Stimulated activated CD8-positive, alpha-beta memory T cell treated with anti-CD3 and anti-CD28 coated beads, Interleukin-15, amount 100 ng/mL, for 1 hour (primary cell): ENCODE measurements at places on chromosomes 16 and 17.

GRCh38 chr16:52727441-52727840 lies 180.5 kb upstream of the TOX3 start:
- no peak for DNase-seq

GRCh38 chr17:47287639-47288038 lies 34.0 kb downstream of the ITGB3 start:
- DNase-seq, result no peak

- no peak for DNase-seq
Observed at GRCh38 chr16:11183035-11183812, 72.8 kb downstream of the SOCS1 start.

DNA sequence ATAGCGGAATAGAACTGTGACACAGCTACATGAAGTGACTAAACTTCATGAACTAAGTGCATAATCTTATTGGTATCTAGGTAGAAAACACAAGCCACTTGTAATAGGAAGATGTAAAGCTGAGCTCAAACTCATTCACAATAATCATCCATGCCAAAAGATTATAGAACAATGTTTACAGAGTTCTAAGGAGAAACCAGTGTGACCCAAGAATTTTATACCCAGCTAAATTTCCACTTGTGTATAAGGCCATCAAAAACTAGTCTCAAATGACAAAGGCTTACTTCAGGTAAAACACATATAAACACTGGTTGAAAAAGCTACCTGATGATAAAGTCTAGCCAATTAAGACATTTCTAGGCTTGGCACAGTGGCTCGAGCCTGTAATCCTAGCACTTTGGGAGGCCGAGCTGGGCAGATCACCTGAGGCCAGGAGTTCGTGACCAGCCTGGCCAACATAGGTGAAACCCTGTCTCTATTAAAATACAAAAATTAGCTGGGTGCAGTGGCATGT lies 16.9 kb upstream of the CPD start:
- DNase-seq, result no peak

DNA sequence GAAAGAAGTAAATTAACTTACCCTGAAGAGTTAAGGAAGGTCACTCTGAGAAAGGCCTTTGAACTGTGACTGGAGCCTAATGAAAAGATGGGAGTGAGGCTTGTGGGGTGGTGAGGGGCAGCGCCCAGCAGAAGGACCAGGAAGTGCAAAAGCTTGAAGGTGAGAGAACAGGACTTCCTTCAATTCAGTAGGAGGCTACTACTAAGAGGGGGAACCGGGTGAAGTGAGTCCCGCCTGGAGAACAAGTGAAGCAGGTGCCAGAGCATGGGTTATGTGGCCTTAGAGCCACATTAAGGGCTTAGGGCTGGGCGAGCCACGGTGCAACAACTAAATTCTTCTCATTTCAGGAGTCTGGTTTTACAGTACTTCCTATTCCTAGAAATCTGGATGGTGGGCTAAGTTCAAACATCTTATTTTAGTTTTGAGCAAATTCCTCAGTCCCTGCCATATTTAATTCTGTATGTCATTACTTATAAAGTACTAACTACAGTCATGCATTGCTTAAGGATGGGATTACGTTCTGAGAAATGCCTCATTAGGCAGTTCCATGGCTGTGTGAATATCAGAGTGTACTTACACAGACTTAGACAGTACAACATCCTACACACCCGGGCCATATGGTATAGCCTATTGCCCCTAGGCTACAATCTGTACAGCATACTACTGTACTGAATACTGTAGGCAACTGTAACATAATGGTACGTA lies 5.1 kb downstream of the CFAP20 start:
- no peak for DNase-seq

DNA sequence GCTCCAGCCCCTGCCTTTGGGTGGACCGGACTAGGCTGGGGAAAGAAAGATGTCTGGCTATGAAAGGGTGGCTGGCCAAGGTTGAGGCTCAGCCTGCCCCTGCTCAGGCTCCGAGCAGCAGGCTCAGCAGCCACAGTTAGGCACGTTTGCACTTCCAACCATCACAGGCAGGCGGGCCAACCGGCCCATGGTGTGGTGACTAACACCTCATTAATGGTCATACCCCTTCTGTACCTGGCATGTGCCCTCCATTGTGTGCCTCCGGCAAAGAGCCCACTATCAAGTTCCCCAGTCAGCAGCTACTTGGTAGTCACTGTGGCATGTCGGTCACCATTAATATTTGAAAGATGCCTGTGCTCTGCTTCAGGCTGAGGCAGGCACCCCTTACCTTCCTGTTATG lies 6.7 kb downstream of the TBC1D24 start:
- no peak for DNase-seq

DNA sequence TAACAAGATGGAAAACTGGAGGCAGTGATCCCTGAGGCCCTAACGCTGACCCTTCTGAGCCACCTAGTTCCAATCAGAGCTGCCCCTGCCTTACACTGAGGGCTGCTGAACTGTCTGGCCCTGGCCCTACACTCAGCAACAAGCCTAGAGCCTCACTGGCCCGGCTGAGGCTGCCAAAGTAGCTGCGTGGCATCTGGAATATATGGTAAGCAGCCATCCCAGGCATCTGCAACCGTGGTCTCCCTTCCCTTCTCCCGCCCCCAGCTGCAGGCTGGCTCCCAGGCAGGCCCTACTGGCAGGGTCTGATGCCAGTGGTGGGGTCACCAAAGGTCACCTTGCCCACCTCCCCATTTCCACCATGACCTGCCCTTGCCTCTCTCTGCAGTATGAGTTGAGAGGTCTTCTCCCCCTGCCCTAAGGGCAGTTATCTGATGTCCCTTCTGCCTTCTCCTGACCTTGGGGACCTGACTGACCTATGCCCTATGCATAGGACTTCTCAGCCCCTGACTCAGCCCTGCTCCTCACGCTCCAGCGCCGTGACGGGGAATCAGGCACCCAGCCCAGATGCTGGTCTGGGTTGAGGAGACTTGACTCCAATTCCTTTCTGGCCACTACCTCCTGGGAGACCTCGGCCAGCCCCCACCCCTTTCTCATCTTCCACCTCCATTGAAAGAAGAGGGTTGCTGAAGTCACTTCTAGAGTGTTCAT lies 45.3 kb downstream of the CPNE2 start:
- no peak for DNase-seq

DNA sequence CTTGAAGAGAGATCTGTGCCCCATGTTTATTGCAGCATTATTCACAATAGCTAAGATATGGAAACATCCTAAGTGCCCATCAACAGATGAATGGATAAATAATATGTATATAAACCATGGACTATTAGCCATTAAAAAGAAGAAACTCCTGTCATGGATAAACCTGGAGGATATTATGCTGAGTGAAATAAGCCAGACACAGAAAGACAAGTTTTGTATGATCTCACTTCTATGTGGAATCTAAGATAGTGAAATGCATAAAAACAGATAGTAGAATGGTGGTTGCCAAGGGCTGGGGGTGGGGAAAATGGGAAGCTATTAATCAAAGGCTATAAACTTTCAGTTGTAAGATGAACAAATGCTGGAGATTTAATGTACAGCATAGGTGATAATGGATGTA lies 19.9 kb upstream of the HEATR6 start:
- DNase-seq, result no peak

GRCh38 chr16:77732241-77732946 lies 10.1 kb downstream of the NUDT7 start:
- DNase-seq, result no peak

GRCh38 chr17:15945527-15946191 lies 729 bp downstream of the ADORA2B start:
- DNase-seq, result no peak

- DNase-seq, result no peak
Observed at GRCh38 chr16:78957317-78958100, 643.0 kb downstream of the MAF start.

GRCh38 chr16:16096121-16096857 lies 127.0 kb downstream of the ABCC6 start:
- no peak for DNase-seq

DNA sequence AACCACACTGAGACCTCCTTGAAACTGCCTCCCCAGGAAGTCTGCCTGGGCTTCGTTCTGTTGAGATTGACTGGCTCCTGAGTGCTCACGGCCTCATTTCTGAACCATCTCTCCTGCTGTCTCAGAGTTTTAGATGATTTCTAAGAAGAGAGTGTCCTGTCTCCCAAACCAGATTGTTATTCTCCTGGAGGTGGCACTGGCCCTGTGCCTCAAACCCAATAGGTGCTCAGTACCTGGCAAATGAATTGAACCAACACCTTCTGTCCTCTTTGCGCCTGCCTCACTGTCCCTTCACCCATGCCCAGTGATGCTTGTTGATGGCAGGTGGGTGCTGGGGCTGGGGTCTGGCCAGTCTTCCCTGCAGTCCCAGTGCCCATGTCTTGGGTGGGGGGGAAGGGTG lies 36.3 kb upstream of the C1QL1 start:
- DNase-seq, result no peak

GRCh38 chr17:62627904-62628633 lies 599 bp downstream of the MRC2 start:
- DNase-seq, result no peak

DNA sequence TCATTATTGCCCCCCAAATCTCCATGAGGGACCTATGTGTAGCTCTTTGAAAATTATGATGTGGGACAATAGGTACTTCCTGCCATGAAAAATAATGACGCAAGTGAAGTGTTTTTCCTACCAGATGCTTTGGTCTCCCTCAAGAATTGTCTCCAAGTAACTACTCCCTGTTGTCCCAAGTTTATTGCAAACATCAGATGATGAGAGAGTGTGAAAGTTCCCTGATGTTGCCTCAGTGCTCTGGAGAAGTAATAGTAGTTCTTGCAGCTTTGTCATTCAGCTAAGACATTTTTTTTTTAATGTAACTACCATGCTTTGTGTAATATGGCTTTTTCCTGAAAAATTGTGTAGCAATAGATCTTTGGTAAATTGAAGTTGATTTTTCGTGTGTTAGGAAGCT lies 20.1 kb downstream of the LPCAT2 start:
- no peak for DNase-seq

GRCh38 chr17:28324781-28325180 lies 5.8 kb downstream of the TMEM97 start:
- no peak for DNase-seq

- no peak for DNase-seq
Observed at GRCh38 chr16:52078716-52079655, 468.0 kb downstream of the TOX3 start.

- DNase-seq, result no peak
Observed at GRCh38 chr16:74903901-74904678, 80.8 kb downstream of the WDR59 start.

- DNase-seq, result peak; percentile 26
Observed at GRCh38 chr17:39225959-39226683, 376 bp upstream of the STAC2 start.

DNA sequence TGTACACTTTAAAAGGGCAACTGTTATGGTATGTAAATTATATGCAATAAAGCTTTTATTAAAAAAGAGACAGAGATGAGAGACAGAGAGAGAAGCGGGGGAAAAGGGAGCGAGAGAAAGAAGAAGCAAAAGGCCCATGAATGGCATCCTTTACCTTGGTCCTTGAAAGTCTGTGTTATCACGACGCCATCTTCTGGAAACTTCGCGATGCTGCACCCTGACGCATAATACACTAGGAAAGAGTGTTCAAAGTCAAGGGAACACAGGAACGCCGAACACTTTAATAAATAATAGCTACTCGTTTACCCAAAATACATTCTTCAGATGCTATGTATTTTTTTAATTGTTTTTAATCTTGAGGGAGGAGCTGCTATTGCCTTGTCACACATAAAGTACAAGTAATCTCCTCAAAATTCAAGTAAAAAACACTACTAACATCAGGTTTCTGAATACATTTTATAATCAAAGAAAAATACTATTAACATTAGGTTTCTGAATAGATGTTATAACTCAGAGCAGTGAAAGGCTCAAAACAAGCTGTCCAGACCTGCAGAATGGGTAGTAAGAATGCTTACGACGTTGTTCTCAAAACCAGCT lies 23.0 kb upstream of the SLC38A8 start:
- DNase-seq, result no peak

DNA sequence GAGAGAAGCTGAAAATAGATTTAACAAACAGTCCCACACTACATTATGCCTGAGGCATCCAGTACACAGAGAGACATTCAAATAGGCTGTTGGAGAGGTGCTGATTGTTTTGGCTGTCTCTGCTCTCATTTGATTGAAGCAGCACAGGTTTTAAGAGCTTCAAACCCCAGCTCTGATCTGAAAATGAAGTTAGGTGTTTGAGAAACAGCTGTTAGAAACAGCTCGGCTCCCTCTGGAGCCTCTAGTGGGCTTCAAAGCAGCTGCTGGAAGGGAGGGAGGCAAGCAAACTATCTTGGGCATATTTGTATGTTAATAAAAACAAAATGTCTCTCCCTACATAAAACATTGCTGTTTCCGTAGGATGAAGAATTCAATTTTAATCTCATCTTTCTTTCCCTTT lies 607.3 kb upstream of the GOT2 start:
- no peak for DNase-seq

GRCh38 chr17:37089956-37090355 lies 141.2 kb downstream of the AATF start:
- DNase-seq, result peak; percentile 16

DNA sequence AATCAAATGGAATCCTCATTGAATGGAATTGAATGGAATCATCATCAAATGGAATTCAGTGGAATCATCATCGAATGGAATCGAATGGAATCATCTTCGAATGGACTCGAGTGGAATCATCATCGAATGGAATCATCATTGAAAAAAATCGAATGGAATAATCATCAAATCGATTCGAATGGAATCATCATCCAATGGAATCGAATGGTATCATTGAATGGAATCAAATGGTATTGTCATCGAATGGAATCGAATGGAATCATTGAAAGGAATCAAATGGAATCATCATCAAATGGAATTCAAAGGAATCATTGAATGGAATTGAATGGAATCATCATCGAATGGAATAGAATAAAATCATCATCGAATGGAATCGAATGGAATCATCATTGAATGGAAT lies 619.3 kb downstream of the TP53TG3F start:
- DNase-seq, result no peak

DNA sequence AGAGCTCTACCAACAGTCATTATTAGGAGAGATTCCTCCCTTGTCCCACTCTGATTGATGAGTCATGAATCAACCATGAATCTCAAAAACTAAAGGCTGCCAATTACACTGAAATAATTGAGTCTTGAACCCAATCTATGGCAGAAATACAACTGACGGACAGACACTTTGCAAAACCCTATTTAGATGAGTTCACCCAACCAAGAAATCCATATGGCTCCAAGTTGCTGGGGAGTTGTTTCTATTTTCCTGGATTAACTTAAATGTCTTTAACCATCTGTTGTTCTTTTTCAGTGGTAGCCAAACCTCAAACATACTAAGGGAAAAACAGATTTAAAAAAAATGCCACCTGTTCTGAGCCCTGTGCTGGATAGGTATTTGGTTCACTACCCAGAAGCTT lies 151.0 kb downstream of the SHISA9 start:
- DNase-seq, result no peak

GRCh38 chr17:9220398-9221146 lies 199.3 kb downstream of the NTN1 start:
- DNase-seq, result no peak

- no peak for DNase-seq
Observed at GRCh38 chr16:85126705-85127378, 14.6 kb upstream of the CIBAR2 start.
